ENCODE measurements at places on chromosomes 1 and 21.

DNA sequence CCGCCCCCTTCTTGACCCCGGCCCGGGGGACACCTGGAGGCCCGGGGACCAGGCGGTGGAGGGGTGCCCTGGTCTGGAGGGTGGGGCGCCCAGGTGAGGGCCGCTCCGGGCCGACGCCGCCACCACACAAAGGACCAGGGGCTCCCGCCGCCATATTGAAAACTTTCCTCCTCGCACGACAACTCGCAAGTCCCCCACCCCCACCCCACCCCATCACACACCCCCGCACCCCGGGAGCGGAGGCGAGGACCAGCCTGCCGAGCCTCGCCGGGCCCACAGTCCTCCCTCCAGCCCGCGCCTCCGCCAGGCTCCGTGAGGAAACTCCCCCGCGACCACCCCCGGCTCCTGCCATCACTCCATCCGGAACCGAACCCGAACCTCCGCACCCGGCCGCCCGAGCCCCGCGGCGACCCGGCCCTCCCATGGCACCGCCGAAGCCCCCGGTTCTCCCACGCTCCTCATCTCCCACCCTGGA is 733 bp downstream of the KDM5B start:
- peak; percentile 47 for DNase-seq

DNA sequence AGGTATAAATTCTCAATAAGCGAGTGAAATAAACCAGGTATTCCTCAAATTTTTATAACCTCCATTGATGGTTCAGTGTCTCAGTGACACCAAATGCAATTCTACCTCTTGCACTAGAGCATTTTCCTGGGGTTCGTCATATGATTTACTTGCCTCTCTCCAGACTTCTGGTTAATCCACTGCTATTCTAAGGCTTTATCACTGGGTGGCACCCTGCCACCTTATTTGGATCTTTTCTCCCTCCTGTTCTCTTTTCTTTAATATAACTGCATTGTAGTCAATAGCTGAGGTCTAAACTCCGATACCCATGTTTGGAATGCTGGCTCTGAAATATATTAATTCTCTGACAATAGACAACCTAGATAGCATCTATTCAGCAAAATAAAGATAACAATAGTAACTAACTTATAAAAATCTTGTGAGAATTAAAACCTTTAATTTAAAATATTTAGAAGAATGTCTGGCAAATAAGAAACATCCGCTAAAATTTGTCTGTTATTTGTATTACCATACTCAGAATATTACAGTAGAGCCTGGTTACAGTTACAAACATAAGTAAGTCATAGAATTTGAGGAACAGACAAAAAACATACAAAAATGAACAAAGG is 436.4 kb downstream of the PLA2G4A start:
- DNase-seq, result peak; percentile 86

GRCh38 chr1:90502696-90503095 is 214.4 kb downstream of the BARHL2 start:
- no peak for DNase-seq

DNA sequence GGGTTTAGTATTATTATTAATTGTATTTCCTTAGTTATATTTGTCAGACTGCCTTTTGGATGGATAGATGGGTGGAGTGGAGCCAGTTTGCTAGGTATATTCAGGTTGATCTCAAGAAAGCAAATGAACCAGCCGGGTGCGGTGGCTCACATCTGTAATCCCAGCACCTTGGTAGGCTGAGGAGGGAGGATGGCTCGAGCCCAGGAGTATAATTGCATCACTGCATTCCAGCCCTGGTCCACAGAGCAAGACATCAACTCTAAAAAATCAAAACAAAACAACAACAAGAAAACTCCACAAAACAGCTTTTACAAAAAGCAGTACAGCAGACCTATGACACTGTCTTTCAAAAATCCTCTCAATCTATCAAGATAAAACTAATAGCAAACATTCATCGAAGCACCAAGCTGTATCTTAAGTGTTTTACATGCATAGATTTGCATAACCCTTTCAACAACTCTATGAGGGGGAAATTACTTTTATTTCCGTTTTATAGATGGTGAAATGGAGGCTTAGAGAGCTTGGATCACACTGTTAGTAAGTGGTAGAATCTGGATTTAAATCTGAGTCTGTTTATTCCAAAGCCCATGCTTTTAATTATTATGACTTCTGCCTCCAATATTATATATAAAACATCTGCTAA is 25.5 kb downstream of the KMO start:
- no peak for DNase-seq

DNA sequence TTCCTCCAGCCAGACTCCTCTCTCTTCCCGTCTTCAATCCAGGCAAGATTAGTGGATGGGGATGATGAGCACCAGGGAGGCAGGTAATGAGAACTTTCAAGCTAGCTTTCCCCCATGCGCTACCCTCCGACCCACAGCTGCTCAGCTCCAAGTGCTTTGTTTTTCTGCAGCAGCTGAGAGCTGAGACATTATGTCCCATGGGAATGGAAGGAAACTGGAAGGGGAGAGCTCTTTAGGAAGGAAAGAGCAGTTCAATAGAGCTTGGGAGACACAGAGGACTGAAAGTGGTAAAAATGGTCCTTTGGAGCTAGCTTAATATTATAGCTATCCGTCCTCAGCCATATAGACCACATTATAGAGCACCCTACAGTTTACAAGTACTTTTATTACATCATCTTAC is 39.8 kb downstream of the RAB3B start:
- DNase-seq, result no peak

GRCh38 chr1:59016390-59016789 is 232.5 kb upstream of the JUN start:
- DNase-seq, result no peak

DNA sequence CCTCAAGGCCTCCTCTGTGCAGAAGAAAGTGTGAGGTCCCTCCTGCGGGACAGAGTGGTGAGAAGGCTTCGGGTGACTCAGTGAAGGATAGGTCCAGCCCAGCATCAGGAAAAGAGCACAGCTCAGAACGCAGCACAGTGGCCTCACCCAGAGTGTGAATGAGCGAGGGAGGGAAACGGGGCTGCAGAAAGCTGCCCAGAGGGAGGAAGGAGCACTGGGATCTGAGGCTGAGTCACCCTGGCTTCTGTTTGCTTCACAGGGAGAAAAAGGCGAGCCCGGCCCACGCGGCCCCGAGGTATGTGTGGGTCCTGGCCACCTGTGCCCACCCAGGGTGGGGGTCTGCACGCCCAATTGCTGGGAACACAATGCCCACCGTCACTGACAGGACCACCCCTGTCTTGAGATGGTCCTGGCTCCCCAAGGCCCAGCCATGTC is 24.3 kb downstream of the COL6A2 start:
- DNase-seq, result no peak

- peak; percentile 94 for DNase-seq
These were observed 46.4 kb upstream of the CSF1 start for GRCh38 chr1:109864047-109864822.

GRCh38 chr1:13737398-13737797 is 37.4 kb downstream of the PRDM2 start:
- DNase-seq, result no peak

- DNase-seq, result no peak
These were observed 63.1 kb upstream of the PBX1 start for GRCh38 chr1:164495905-164496304.

DNA sequence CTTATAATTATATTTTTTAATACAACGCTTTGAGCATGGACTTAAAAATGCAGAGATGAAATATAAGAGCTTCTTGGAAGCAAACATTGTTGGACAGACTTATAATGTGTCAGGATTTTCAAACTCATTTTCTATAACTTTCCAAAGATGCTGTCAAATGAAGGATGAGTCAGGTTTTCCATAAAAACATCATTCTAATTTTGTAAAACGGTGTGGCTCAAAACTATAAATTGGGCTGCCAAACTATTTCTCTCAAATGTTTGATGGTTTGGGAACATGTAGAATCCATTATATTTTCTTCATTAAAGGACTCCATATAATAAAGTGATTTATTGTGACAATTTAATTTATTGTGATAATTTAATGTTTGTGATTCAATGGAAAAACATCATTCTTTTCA is 511.2 kb downstream of the USP25 start:
- DNase-seq, result no peak

DNA sequence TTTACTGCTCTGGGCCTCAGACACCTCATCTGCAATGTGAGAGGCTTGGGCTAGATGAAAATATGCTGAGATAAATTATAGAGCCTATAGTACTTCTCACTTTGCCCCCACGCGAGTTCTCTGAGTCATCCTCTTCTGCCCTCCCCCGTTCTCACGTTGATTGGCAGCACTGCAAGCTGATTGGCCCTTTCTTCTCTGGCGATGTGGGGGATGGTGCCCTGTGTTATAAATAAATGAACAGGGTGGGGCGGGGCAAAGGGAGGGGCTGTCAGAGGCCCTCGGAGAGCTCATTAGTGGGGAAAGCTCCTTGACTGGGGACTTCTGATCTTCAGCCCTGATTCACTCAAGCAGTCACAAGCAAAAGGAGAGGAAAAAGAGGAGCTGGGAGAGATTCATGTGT is 64.3 kb upstream of the ZC3H12A start:
- peak; percentile 31 for DNase-seq

GRCh38 chr1:17539477-17540254 is at the start of gene ARHGEF10L:
Gene ARHGEF10L (plus strand): TSS chr1:17539698. CDS start chr1:17580596, 40,898 bp downstream.
- DNase-seq, result no peak

DNA sequence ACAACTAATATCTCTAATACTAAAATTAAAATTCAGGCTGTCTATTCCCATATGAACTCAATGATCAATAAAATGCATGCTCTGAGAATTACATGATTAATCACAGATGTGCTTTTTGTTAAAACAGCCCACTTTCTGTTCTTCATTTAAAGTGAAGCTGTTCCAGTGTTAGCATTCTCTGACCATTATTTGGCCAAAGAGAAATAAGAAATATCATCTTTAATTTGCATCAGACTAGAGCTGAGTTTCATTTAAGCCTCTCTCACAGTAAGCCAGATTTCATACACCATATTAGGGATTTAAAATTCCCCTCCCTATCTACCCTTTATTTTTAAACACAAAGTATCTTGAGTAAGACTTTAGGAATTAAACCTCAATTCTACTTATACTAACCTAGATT is 261.6 kb downstream of the TPR start:
- DNase-seq, result no peak

DNA sequence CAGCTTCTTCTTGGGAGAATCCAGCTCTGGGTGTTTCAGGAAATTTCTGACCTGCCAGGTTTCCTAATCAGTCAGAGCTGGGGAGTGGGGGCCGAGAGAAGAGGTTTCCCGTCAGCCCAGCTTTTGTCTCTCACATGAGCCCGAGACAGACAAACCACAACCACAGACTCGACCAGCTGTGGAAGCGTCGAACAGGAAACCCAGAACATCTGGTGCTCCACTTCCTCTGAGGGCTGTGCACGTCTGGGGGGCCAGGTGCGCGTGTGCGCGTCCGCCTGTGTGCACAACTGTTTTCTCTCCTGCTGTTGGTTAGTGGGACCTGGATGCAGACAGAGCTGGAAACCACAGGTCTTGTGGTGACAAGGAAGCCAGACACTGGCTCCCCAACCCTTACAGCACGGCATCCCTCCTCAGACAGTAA is 113.0 kb upstream of the SLC25A33 start:
- peak; percentile 21 for DNase-seq

DNA sequence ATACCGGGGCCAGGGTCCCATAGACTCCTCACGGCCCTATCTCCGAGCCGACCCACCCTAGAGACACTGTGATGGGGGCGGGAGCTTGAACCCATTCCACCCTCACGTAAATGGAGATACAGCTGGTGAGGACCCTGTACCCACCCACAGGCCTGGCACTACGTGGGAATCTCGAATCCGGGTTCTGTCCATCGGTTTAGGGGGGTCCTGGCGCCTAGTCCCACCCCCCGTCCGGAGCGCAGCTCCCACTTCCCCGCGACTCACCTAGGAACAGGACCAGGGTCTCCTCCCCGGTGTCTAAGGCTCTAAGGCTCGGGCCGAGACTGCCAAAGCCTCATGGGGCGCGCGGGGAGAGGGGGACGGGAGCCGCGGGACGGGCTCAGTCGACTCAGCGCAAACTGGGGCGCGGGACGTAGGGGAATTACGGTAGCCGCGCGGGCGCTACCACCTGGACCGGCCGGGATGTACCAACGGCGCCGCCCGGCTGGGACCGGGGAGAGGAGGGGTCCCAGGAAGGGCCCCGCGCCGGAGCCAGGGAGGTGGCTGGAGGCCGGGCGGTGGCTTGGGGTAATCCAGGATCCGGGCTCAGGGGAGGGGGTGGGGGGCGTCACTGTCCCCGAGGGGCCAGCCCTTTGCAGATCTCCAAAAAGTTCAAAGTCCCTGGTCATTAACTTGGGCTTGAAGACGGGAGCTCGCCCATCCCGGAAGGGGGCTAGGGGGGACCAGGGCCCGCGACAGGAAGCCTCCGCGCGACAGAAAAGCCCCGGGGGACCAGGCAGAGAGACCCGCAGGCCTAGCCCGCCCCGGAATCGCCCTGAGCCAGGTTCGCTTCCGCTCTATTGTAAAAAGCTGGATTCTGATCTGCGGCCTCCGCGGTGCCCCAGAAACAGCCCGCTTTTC is 1.0 kb downstream of the PLEKHG5 start:
- DNase-seq, result peak; percentile 64

GRCh38 chr1:161182214-161182613 is 4.9 kb upstream of the B4GALT3 start:
- DNase-seq, result peak; percentile 20

DNA sequence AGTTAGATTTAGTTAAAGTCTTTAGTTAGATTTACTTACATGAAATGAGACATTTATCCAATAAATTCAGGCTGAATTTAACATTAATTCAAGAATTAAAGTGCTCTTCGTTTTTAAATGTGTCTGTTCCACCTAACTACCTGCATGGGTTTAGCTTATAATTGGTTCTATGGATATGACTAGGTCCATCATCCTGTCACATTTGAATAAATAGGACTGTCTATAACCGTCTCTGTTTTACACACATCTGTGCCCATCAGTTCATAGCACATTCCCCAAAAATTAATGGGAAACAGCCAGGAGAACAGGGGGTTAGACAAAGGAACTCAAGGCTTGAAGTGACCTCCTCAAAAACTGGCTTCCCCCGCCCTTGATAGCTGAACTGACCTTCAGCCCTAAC is 219.6 kb downstream of the MRPL39 start:
- peak; percentile 5 for DNase-seq

DNA sequence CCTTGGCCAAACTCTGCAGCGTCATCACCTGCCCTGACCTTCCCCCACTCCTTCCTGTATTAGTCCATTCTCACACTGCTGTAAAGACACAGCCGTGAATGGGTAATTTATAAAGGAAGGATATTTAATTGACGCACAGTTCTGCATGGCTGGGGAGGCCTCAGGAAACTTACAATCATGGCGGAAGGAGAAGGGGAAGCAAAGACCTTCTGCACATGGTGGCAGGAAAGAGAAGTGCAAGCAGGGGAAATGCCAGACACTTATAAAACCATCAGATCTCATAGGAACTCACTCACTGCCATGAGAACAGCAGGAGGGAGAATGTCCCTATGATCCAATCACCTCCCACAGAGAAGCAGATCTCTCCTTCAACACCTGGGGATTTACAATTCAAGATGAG is 408.5 kb downstream of the PTPRU start:
- no peak for DNase-seq

GRCh38 chr1:14851760-14852159 is 253.3 kb downstream of the KAZN start:
- no peak for DNase-seq

GRCh38 chr1:235326719-235327558 is 1.0 kb downstream of the ARID4B start:
- DNase-seq, result peak; percentile 69
